ENCODE measurements at places on chromosomes 6 and 20. TPM values are rescaled to one million over a fixed set of nuclear protein-coding genes. Genes with fewer than 3 reads are reported as not detected.

- H3K4me1 ChIP-seq: no peaks in the 10 kb centered on the region
- H3K36me3 ChIP-seq: no peaks in the 10 kb centered on the region
These were observed 319.0 kb downstream of the HACE1 start for GRCh38 chr6:104540743-104541142.

- H3K4me1 ChIP-seq: peaks cover 10% of the 10 kb centered on the region
- DNase-seq: no peak
- no peaks in the 10 kb centered on the region for H3K36me3 ChIP-seq
- no peak overlapping the region for H3K27ac ChIP-seq
These were observed 12.1 kb downstream of the TFAP2A start for GRCh38 chr6:10402648-10403311.

GRCh38 chr6:42095776-42096541 is 45.6 kb downstream of the TAF8 start:
- no peak overlapping the region for H3K27ac ChIP-seq
- no peaks in the 10 kb centered on the region for H3K4me1 ChIP-seq
- no peak overlapping the region for H3K4me3 ChIP-seq
- no peaks in the 10 kb centered on the region for H3K36me3 ChIP-seq
- no peak for DNase-seq

DNA sequence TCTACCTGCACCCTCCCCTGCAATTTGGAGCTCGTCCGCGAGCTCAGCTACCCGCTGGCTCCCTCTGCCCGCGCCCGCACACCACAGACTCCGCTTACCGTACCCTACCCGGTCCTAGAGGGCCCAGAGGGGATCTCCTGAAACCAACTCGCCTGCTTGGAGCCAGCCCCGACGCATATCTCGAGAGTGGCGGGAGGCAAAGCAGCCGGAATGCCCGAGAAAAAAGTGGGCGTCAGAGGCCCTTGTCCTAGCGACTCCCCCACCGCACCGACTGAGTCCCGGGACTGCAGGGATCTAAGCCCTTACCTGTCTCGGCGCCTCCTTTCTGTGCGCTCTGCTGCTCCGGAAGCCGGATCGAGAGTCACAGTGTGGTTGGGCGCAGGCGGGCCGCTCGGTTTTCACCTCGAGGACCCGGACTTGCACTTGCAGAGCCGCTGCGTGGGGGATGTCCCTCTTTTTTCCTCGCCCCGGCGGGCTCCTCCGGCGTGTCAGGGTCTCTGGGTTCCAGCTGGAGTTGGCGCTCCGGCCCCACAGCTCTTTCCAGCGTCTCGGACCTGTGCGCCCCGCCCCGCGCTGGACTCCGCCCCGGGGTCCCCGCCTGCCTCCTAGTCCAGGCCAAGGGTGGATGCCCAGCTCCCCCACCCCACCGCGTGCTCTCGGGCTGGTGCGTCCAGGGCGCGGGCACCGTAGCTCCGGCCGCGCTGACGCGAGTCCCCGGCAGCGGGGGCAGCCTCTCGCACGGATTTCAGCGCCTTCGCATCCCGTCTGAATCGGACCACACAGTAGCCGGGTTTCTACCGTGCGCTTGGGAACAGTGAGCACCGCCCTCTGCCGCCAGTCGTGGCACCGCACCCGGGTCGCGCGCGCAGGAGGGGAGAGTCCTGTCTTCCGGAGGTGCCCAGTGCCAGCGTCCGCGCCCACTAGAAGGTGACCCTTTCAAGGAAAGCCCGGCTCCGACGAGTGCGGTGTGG is at the start of gene PROKR2:
Gene PROKR2 (minus strand): TSS at position 767 of the 971 bp plus-strand sequence. CDS start 2,585 bp downstream, outside the sequence.
- no peak within 1 kb of the TSS for H3K4me3 ChIP-seq
- H3K36me3 ChIP-seq: no peaks in the 10 kb centered on the region
- DNase-seq: no peak
- no peaks in the 10 kb centered on the region for H3K4me1 ChIP-seq
- H3K27ac ChIP-seq: no peak within 1 kb of the TSS

DNA sequence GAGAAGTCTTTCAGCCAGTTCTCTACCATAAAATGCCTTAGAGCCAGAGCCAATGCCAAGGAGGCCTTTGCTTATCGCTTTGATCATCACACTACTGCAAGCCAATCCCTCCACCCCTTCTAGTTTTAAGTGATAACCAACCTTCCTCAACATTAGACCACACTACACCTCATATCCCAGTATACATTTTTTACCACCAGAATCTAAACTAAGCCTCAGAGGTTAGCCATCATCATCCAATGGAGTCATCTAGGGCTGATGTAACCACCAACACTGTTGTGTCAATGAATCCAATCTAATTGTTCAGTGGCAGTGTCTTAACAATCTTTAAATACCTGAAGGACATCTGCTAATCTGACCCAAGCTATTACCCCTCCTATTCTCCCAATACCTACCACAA is 6.4 kb downstream of the ZUP1 start:
- H3K27me3 ChIP-seq: no peaks in the 10 kb centered on the region
- DNase-seq: no peak
- H3K4me3 ChIP-seq: no peak overlapping the region
- H3K27ac ChIP-seq: no peak overlapping the region

DNA sequence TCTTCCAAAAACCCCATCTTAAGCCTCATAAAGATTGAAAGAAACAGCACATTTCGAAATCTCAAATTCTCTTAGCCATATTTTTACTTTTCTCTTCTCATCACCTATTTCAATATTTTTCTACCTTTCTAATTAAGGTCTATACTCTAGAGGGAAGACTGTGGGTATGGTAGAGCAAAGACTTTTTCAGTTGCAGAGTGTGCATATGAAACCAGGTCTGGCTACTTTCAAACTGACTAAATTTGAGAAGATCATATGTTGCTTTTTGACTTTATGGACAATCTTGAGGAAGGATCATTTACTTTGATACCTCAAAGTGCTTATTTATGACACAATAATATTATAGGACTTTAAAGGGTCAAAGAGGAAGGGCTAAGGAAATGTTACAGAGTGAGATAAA is 20.7 kb downstream of the FILIP1 start:
- no peak for DNase-seq
- no peak overlapping the region for H3K27ac ChIP-seq
- H3K27me3 ChIP-seq: no peaks in the 10 kb centered on the region
- H3K4me3 ChIP-seq: no peak overlapping the region
- no peaks in the 10 kb centered on the region for H3K36me3 ChIP-seq

GRCh38 chr20:41155261-41155660 is 17.9 kb downstream of the PLCG1 start:
- H3K36me3 ChIP-seq: no peaks in the 10 kb centered on the region
- peak overlapping the region; percentile 22 for H3K4me3 ChIP-seq
- H3K27me3 ChIP-seq: no peaks in the 10 kb centered on the region

Gene ADGRF5
- polyA plus RNA-seq: not detected

Gene TBP
- polyA plus RNA-seq: 28.8 TPM

Gene PGM3
- 8.2 TPM for polyA plus RNA-seq

Gene SLC16A10
- polyA plus RNA-seq: 10.6 TPM

Data from naive thymus-derived CD4-positive, alpha-beta T cell (primary cell).